ENCODE measurements at places on chromosomes 4 and X.
A peak's percentile ranks its signal among the peaks of the same experiment; 100 is the strongest.

DNA sequence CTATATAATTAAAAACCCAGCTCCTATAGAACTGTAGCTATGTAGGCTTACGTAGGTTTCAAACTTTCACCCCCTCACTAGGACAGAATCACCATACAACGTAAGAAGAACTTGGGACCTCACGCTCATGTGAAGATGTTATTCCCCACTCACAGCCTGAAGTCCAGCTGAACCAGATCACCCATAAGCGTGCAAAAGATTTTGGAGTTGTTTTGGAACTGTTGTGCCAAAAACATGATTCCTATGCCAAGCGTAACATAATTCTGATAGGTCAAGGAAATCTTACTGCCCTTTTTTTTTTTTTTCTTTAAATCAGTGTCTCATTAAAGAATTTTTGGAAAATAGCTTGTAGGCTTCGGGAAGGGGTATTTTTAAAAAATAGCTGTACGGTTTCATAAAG lies 57.0 kb downstream of the LCORL start:
- peaks cover 14% of the 10 kb centered on the region for H3K36me3 ChIP-seq
- H3K4me1 ChIP-seq: peaks cover 5% of the 10 kb centered on the region
- no peaks in the 10 kb centered on the region for H3K27me3 ChIP-seq

- H3K27ac ChIP-seq: no peak overlapping the region
- no peaks in the 10 kb centered on the region for H3K27me3 ChIP-seq
- no peaks in the 10 kb centered on the region for H3K36me3 ChIP-seq
Observed at GRCh38 chr4:65719635-65720034, 49.3 kb upstream of the EPHA5 start.

- H3K27me3 ChIP-seq: no peaks in the 10 kb centered on the region
- H3K4me3 ChIP-seq: no peak overlapping the region
- H3K27ac ChIP-seq: no peak overlapping the region
- no peaks in the 10 kb centered on the region for H3K4me1 ChIP-seq
- DNase-seq: no peak
- no peaks in the 10 kb centered on the region for H3K36me3 ChIP-seq
Observed at GRCh38 chrX:121221322-121221977, 174.0 kb downstream of the GLUD2 start.

GRCh38 chr4:6541789-6542188 lies 33.2 kb upstream of the MAN2B2 start:
- H3K27me3 ChIP-seq: peaks cover 52% of the 10 kb centered on the region
- H3K4me3 ChIP-seq: no peak overlapping the region
- no peaks in the 10 kb centered on the region for H3K4me1 ChIP-seq
- no peak for DNase-seq
- H3K36me3 ChIP-seq: no peaks in the 10 kb centered on the region
- no peak overlapping the region for H3K27ac ChIP-seq

DNA sequence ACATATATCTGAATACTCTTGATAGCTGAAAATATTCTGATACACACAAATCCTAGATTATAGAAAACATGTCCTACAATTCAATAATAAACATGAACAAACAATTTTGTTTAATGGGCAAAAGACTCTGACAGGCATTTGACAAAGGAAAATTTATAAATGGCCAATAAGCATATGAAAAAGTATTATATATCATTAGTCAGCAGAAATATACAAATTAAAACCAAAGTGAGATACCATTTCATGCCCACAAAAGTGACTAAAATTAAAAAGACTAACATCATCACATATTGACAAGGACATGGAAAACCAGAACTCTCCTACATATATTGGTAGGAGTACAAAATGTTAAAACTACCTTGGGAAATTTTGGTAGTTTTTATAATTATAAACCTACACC lies 2.7 kb upstream of the MAPK10 start:
- no peak overlapping the region for H3K27ac ChIP-seq
- H3K4me3 ChIP-seq: no peak overlapping the region
- DNase-seq: no peak
- no peaks in the 10 kb centered on the region for H3K4me1 ChIP-seq
- H3K27me3 ChIP-seq: no peaks in the 10 kb centered on the region

DNA sequence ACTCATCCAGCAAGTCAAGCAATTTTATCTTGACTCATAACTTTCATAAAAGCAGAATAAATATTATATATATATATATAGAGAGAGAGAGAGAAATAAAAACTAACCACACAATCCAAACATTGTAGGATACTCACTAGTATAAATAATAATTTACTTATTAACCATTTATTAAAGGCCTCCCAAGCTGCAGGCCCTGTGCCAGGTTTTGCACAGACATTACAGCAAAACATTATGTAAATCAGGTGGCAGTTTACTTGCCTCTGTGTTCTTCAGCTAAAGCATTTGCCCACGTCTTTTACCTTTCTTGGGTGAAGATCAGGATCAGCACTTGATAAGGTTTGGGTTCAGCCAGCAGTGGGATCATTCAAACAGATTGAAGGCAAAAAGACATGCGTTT lies 75.6 kb downstream of the CLDN22 start:
- H3K4me3 ChIP-seq: no peak overlapping the region
- no peak for DNase-seq
- H3K27ac ChIP-seq: no peak overlapping the region
- H3K36me3 ChIP-seq: peaks cover 24% of the 10 kb centered on the region
- no peaks in the 10 kb centered on the region for H3K4me1 ChIP-seq
- no peaks in the 10 kb centered on the region for H3K27me3 ChIP-seq

- H3K27ac ChIP-seq: no peak overlapping the region
- DNase-seq: no peak
- no peaks in the 10 kb centered on the region for H3K27me3 ChIP-seq
- H3K4me1 ChIP-seq: no peaks in the 10 kb centered on the region
- peak overlapping the region; percentile 15 for H3K4me3 ChIP-seq
Observed at GRCh38 chrX:48468693-48469691, 1.1 kb downstream of the SLC38A5 start.

- peaks cover 16% of the 10 kb centered on the region for H3K4me1 ChIP-seq
- no peaks in the 10 kb centered on the region for H3K36me3 ChIP-seq
- H3K4me3 ChIP-seq: no peak overlapping the region
- peaks cover 10% of the 10 kb centered on the region for H3K27me3 ChIP-seq
- no peak overlapping the region for H3K27ac ChIP-seq
Observed at GRCh38 chrX:107687445-107687844, 59.1 kb downstream of the PRPS1 start.

GRCh38 chr4:104763554-104764222 lies 269.0 kb upstream of the CXXC4 start:
- no peak for DNase-seq
- no peaks in the 10 kb centered on the region for H3K4me1 ChIP-seq
- H3K36me3 ChIP-seq: no peaks in the 10 kb centered on the region
- H3K27ac ChIP-seq: no peak overlapping the region

Measured in psoas muscle (tissue), 8 donors.